ENCODE measurements at places on chromosomes 11 and 22.

DNA sequence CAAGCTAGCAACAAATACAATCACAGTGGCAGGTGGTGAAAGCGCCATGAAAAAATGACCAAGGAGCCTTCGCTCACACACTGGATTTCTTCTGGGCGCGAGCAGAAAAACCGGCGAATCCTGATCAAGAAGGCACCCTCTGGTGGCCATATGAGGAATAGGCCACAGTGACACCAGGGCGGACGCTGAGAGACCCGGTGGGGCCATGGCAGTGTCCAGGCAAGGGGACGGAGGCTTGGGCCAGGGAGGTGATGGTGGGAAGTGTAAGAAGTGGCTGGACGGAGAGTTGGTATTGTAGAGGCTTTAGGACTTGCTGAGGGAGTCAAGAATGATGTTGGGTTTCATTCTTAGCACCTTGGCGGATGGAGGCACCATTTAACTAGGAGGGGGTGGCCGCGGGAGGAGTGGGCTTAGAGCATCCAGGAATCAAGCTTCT, 16.9 kb upstream of the RAC2 start:
- DNase-seq, result peak; percentile 65

- no peak for DNase-seq
Observed at GRCh38 chr22:20946080-20946986, 20.7 kb upstream of the AIFM3 start.

DNA sequence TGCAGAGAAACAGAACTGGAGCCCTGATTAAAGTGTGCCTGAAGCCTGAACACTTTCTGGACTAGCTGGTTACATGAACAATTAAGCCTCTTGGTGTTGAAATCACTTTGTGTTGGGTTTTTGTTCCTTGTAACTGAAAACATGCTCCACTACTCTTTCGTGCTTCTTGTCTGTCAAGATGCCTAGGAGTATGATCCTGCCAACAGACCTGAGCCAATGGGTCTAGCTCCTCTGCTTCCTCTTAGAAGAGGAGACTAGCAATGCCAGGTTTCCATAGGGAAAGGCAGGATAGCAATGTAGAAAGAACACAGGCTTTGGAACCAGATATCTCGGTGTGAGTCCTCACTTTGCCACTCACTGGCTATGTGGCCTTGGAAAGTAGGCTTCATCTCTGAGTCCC, 40.3 kb downstream of the IRAG1 start:
- no peak for DNase-seq

- DNase-seq, result no peak
Observed at GRCh38 chr11:79417069-79417920, 23.5 kb downstream of the TENM4 start.

DNA sequence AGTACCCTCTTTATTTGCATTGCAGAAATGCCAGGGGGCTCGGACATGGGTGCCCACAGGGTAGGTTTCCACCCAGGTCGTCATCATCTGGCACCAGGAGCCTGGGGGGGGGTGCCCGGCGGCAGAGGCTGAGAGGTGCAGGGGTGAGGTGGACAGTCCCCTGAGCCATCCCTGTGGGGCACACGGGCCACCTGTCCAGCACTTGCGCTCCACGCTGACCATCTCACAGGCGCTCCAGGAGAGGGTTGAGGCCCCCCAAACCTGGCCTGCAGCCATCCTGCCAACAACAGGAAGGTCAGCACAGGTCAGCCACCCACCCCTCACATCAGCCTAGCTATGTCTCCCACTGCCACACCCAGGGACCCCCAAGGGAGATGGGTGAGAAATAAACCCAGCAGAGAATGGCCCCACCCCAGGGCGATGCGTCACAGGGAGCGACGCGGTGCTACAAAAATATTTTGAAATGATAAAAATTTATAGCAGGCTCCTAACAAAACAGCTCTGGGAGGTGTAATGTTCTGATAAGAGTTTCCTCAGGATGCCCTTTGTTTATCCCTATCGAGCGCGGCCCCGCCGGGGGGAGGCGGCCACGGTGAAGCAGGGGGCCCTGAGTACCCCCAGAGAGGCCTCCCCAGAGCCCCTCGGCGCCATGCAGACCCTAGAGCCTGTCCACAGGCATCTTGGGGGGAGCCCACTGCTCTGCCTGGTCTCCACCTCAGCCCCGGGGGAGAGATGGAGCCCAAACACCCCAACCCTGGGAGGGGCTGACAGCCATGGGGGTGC, 21.0 kb upstream of the GNB1L start:
- no peak for DNase-seq

DNA sequence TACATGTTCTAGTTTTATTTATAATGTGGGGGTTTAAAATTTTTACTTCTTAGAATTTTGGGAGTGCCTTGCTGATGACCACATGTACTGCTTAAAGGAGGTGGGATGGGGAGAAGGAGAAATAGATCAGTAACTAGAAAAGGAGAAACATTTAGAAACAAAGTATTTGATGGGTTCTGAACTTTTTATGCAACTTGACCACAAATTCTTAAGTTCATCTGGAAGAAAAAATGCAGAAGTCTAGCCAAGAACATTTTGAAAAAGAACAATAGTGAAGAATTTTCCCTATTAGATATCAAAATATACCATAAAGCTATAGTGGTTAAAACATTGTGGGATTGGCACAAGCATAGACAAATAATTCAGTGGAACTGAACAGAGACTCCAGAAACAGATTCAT, 73.3 kb upstream of the AMPD3 start:
- no peak for DNase-seq

GRCh38 chr11:23423104-23423503, 562.8 kb upstream of the CCDC179 start:
- no peak for DNase-seq

- DNase-seq, result no peak
Observed at GRCh38 chr11:267491-267994, 10.7 kb upstream of the NLRP6 start.

DNA sequence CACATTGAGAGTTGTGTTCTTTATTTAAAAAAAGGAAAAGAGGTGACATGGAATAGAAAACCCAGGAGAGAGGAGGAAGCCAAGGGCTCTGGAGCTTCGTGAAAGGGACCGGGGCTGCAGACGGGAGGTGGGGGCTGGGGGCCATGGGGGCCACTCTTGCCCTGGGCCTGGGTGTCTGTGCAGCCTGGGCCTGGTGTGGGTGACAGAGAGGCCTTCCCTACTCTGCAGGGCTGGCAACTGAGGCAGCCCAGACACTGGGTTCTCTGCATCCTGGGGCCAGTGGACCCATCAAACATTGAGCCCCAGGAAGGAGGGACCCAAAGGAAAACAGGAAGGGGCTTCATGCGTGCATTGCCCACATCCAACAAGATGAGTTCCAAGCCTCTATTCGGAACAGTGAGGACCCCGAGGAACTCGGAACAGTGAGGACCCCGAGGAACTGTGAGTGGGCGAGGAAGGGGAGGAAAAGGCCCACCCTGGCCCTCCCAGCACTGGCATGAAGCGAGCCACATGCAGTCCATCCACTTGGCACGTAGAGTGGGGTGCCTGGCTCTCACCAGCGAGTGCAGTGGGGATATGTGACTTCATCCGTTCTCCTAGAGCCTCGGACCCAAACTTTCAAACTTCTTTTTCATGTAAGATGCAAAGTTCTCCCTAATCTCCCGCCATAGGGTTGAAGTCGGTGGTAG, 1121.6 kb downstream of the BRD1 start:
- DNase-seq, result no peak

GRCh38 chr11:8095806-8096522, 15.0 kb downstream of the TUB start:
- DNase-seq, result no peak

GRCh38 chr22:38441620-38442287, 13.2 kb downstream of the KCNJ4 start:
- DNase-seq, result no peak

DNA sequence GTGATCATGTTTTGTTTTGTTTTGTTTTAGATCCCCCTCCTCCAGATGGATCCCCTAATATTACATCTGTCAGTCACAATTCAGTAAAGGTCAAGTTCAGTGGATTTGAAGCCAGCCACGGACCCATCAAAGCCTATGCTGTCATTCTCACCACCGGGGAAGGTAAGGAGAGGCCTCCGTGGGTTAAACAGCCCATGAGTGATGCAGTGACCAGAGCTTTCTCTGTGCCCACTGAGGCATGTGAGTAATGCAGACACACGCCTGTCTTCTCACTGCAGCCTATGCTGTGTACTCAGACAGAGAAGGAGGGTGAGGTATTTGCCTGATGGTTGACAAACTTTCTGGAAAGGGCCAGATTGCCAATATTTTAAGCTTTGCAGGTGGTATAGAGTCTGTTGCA, 73.7 kb upstream of the OR4B1 start:
- no peak for DNase-seq

GRCh38 chr11:128902515-128903066, 11.4 kb downstream of the KCNJ5 start:
- DNase-seq, result no peak

- DNase-seq, result no peak
Observed at GRCh38 chr11:44417731-44418455, 108.0 kb upstream of the ALX4 start.

- no peak for DNase-seq
Observed at GRCh38 chr11:130411223-130411622, 17.2 kb downstream of the ADAMTS8 start.

DNA sequence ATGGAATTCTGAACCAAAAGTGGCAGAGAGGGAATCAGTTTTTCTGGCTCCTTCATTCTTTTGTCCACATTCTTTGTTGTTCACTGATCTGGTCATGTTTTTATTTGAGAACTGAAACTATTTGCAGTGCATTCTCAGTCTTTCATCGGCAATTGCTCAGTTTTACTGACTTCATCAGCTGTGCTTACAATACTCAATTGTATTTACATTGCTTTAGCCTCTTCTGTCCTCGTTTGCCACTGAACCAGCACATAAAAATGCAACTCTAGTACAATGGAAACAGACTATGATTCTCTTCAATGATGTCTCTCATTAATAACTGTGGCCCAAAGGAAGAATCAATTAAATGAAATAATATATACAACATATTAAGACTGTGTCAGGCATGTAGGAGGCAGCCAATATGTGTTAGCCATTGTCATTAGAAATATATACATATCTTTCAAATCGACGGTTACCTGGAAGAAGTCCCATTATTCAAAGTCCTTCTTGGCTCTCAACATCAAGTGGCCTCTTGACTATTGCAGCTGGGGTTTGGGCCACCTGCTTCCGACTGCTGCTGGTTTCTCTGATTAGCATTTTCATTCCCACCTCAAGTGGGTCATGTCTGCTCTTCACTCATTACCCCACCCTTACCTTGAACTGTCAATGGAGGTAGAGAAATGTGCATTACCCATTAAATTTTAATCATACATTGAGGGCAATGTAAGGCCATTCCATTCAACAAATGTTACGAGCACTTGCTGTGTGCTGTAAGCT, 600.1 kb downstream of the INSC start:
- no peak for DNase-seq

GRCh38 chr11:126113963-126114362, 51.3 kb upstream of the CDON start:
- DNase-seq, result no peak

- peak; percentile 18 for DNase-seq
Observed at GRCh38 chr11:65213322-65214211, 31.8 kb downstream of the CAPN1 start.

GRCh38 chr11:21653951-21654421, 538.9 kb upstream of the ANO5 start:
- DNase-seq, result no peak

- DNase-seq, result no peak
Observed at GRCh38 chr11:31816468-31817053, 5.4 kb upstream of the PAX6 start.

DNA sequence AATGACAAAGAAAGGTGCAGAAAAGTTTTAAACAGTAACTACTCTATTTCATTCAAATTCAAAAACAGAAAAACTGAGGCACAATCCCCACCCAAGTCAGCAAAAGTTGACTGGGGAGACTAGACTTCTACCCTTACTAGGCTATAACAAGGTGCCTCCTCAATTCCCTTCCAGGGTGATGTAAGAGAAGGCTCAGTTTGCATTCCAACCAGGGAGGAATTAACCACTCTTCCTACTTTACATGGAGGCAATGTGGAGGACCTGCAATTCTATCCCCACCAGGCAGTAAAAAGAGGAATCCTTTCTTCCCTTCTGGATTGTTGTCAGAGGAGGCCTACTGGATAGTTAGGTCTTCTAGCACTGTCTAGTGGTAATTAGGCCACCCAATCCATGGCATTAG, 26.1 kb downstream of the TYR start:
- no peak for DNase-seq

GRCh38 chr11:92399705-92400104, 175.1 kb downstream of the FAT3 start:
- DNase-seq, result no peak

DNA sequence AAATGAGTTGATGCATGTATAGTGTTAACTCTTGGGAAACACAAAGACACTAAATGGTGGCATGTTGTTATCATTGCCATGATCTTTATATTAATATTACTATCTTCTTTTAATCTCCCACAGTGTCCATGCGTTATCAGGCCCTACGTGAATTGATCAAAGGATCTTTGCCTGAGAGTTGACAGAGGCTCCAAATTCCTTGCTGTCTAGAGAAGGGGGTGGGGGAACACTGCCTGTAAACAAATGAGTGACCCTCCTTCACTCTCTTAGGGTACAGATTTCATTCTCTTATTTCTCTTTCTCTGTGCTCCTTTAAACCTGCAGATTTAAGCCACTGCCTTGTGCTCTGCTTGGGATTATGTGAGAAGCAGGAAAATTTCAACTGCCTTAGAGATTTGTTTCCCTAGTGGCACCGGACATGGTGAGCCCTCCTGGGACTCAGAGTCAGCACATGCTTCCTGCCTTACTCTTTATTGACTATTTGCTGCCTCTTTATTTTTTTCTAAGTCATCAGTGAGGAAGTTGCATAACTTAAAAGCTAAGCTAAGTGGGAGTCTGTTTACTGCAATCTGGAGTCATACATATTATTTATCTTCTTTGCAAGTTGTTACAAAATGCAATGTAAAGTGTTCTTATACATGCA, 122.9 kb downstream of the MAML2 start:
- DNase-seq, result no peak

GRCh38 chr11:102733232-102733875, 8.6 kb upstream of the MMP8 start:
- DNase-seq, result peak; percentile 67

- no peak for DNase-seq
Observed at GRCh38 chr11:128201801-128202200, 385.6 kb downstream of the ETS1 start.

- no peak for DNase-seq
Observed at GRCh38 chr11:112464949-112465348, 204.3 kb upstream of the PLET1 start.

GRCh38 chr22:44555046-44555445, 57.0 kb upstream of the RTL6 start:
- no peak for DNase-seq

- DNase-seq, result no peak
Observed at GRCh38 chr11:57597916-57598830, 688 bp downstream of the SERPING1 start.

GRCh38 chr22:19710020-19710768, 4.1 kb upstream of the SEPTIN5 start:
- DNase-seq, result no peak

- no peak for DNase-seq
Observed at GRCh38 chr11:124861670-124862069, 3.6 kb upstream of the ROBO3 start.

- no peak for DNase-seq
Observed at GRCh38 chr11:1827931-1828330, 6.9 kb upstream of the SYT8 start.
